ENCODE measurements at places on chromosomes 12 and 14.

- DNase-seq = no peak
Observed at GRCh38 chr14:69328765-69329164, 68.8 kb downstream of the GALNT16 start.

DNA sequence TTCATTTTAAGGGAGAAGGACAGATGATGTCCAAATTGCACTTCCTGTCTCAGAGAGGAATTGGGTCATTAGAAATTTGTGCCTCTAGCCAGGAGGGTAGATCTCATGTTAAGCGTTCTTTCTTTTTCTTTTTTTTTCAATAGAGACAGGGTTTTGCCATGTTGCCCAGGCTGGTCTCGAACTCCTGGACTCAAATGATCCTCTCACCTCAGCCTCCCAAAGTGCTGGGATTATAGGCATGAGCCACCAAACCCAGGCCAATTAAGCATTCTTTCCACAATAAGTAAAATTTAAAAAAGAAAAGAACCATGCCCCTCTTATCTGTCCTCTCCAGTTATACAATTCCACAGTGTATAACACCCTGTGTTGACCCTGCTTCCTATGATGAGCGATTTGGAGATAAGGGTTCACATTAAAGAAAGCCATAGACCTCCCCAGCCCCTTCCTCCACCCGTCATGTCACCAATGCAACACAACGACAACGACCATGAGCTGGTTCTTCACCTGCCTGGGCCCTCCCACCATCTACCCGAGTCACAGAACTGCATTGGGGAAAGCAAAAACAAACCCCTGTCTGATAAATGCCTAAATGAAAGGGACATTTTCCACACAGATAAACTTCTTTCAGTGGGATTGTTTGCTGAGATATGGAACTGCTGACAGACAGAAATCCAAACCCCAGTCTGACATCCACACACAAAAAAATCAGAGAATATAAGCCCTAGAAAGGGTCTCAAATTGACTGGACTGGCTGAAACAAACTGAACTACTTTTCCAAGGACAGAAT, 37.3 kb downstream of the SSH1 start:
- DNase-seq = no peak

GRCh38 chr12:75883241-75883640, 148.3 kb downstream of the PHLDA1 start:
- no peak for DNase-seq

- no peak for DNase-seq
Observed at GRCh38 chr14:30681752-30682355, 59.7 kb downstream of the SCFD1 start.

DNA sequence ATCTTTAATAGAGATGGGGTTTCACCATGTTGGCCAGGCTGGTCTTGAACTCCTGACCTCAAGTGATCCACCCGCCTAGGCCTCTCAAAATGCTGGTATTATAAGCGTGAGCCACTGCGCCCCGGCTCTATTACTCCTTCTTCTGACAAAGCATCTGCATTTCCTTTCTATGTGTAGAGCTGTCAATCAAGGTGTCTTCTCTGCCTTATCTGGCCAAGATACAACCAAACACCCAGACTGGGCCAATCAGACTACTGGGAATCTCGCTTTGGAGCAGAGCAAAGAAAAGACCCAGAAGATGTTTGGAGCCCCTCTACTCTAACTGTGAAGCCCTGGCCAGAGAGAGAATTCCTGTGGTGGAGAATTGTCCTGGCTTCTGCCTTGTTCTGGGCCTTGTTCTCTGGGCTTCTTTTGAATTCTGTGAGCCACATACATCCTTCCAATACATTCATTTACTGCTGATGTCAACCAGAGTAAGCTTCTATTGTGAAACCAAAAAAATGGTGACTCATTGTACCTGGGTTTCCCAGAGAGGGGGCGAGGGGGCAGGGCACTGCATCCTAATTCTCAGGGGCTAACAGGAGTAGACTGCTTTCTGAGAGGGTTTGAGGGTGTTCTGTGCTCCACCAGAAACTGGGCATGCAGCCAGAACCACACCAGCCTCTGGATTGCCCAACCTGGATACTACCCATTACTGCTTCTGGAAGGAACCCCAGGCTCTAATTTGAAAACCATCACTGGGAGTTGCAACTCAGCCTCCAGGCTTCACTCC, 18.8 kb upstream of the FLVCR2 start:
- DNase-seq = no peak

GRCh38 chr12:117876436-117876816, 92.4 kb downstream of the KSR2 start:
- DNase-seq = no peak

DNA sequence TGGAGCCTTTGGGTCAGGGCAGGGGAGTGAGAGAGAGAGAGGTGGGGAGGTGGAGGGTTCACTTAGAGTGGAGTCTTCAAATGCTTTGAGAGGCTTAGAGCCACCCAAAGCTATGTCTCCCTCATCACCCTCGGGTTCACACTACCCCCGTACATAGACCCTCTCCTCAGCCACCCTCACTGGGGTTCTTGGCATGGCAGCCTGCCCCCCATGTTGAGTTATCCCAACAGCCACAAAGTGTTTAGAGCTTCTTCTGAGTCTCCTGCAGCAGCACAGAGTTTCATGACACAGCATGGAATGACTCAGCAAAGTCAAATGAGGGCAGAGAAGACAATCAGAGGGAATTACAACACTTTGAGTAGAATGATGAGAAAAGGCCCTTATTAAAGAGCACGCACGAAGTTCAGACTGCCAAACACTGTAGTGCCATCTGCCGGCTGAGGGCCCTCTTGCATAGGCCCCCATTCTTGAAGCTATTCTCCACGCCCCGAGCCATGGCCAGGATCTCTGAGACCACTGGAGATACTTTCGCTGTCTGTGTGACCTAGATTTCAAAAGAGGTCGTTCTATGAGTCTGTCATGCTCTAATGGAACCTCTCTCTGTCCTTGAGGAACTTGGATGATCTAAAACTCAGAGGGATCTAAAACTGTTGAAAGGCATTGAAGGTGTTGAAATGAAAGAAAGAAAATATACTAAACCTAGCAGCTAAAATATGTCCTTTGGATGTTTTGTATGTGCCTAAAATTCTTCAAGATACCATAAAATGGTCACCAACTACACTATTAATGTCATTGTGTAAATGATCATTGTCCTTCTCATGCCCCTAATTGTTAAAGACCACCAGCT, 221.9 kb downstream of the PELI2 start:
- DNase-seq = peak; percentile 33

DNA sequence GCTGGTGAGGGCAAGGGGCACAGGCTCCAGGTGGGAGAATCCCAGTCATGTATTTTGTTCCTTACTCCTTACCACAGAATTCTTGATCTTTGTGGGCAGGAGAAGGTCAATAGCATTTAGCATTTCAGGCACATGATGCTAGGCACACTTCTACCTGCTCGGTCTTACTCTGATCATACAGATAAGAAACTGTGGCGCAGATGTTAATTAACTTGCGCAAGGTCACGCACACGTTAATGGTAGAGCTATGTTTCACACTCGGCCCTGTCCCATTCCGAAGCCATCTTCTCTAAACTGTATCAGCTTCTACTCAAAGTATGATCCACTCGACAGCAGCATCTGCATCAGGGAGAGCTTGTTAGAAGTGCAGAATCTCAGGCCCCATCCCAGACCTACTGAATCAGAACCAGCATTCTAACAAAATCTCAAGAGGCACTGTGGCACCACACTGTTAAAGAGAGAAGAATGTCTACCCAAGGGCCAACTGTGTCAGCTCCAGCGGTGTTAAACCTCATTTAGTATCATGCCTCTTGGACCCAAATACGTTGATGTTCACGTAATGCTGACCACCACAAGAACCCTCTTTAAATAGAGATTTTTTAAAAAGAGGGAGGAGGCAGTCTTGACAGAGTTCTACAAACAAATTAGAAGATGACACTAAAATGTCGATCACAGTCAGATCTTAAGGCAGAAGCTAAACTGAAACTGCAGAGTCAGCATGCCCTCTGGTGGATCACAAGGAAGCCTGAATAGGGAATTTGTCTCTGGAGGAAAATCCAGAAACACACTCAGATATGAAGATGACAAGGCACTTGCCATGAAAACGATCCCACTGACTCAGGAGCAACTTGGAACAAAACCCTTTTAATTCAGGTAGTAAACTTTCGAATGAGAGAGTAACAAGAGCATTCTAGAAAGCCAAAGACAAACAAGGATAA, 7.3 kb downstream of the STXBP6 start:
- peak; percentile 27 for DNase-seq

GRCh38 chr12:5328669-5329517, 103.0 kb upstream of the NTF3 start:
- no peak for DNase-seq

GRCh38 chr12:41220931-41221330, 32.8 kb downstream of the PDZRN4 start:
- no peak for DNase-seq

DNA sequence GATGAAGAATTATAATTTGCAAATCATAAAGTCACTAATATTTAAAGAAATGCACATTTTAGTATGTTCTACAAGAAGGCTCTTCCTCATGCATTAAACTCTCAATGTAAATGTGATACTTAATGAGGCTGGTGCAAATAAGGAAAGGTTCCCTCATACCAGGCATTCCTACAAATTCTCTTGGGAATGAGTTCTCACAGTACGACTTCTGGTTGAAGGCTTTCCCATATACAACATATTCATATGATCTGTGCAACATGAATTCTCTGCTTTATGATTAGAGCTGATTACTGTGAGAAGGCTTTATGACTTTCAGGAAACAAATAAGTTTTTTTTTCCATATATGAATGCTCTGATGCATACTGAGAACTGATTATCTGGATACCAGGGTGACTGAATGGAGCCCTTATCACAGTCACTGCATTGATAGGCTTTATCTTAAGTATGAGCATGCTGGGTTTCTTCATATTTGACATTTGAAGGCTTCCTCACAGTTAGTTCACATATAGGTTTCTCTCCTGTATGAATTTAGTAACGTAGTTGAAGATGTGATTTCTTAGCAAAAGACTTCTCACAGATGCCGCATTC, 293.9 kb downstream of the RAD51B start:
- DNase-seq = no peak

GRCh38 chr12:105670672-105671071, 340.2 kb downstream of the C12orf75 start:
- no peak for DNase-seq

DNA sequence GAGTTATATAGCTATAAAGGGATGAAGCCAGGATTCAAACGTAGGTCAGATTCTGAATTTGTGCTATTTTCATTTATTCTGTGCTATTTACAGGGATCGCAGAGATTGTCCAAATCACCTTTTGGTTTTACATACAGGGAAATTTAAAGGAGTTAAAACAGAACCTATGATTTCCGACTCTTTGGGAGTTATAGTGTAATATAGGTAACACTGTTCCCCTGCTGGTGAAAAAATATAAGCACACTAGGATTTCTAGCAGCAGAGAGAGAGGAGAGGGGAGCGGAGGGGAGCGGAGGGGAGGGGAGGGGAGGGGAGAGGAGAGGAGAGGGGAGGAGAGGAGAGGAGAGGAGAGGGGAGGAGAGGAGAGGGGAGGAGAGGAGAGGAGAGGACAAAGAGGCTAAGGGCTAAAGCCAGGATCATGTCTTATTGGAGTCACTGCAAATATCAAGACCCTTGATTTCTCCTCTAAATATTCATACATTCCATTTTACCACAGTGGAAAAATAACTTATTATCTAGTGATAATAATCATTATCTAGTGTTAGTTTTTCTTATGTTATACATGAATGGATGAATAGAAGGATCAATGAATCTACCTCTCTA, 46.2 kb upstream of the KCNH5 start:
- no peak for DNase-seq

- DNase-seq = no peak
Observed at GRCh38 chr14:35985474-35986218, 159.5 kb downstream of the BRMS1L start.

- DNase-seq = peak; percentile 31
Observed at GRCh38 chr14:103512701-103513611, 9.7 kb downstream of the CKB start.

DNA sequence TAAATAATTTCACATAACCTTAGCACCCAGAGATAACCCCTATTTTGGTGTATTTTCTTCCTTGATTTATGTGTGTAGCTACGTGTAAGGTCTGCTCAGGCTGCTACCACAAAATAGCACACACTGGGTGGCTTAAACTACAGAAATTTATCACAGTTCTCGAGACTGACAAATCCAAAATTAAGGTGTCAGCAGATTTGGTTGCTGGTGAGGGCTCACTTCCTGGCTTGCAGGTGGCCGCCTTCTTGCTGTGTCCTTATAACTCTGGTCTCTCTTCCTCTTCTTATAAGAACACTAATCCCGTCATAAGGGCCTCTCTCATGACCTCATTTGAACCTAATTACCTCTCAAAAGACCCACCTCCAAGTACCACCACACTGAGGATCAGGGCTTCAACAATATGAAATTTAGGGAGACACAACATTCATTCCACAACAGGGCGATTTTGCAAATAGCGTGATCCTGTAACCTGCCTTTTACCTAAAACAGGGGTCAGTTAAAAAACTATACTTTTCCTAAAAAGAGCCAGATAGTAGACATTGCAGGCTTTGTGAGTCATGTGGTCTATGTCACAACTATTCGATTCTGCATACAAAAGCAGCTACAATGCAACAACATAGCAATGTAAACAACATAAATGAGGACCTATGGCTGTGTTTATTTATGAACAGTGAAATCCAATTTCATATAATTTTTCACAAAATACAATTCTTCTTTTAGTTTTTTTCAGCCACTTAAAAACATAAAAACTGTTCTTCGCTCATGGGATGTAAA, 371.7 kb downstream of the DPF3 start:
- DNase-seq = no peak

DNA sequence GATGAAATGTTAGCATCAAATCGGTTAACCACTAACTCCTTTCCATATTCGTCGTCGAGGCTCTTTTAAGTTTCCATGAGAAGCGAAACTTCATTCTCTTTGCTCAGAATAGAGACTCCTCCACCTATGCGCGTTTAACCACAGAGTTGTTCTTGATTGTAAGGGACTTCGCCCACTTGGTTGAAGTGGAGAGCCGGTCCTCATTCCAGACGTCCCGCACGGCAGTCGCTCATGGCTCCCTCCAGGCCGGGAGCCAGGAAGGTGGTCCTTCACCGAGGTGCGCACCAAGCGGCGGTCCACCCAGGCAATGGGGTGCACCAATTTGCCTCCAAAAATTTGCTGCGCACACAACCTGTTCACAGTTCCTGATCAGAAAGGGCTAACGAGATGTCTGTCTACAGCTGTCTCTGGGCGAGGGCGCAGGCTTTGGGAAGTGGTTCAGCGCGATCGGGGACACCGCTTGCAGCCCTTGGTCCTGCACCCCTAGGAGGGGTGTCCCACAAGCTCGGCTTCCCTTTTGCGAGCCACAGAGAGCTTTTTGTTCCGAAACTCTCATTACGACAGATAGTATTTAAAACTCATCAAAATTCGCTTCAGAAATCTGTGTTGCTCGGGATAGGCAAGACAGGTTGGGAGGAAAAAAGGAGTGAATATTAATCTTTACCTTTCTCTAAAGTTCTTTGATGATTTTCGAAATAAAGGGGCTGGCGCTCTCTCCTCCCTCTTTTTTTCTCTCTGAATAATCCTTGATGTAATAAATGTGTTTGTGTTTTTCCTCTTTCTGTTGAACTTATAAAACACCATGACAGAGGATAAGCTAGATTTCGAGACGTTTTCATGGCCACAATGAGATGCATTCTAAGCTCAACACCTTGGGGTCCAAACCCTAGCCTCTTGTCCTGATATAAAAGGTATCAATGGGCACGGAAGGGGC, 6.4 kb upstream of the ALX1 start:
- peak; percentile 84 for DNase-seq

- DNase-seq = no peak
Observed at GRCh38 chr12:26017484-26018211, 59.2 kb downstream of the RASSF8 start.

- DNase-seq = peak; percentile 57
Observed at GRCh38 chr12:23950775-23951451, 1.4 kb upstream of the SOX5 start.

GRCh38 chr14:99805757-99806439, 12.7 kb downstream of the EML1 start:
- DNase-seq = no peak

All from right kidney (tissue), 9 donors.